ENCODE measurements at places on chromosomes 11 and 22. TPM values are rescaled to one million over a fixed set of nuclear protein-coding genes. Genes with fewer than 3 reads are reported as not detected.

The ALDH3B1 gene
- 2.3 TPM for total RNA-seq

The NCAPD3 gene
- 9.6 TPM for total RNA-seq

The DRD4 gene
- total RNA-seq: 0.20 TPM

GRCh38 chr11:108025387-108026080 is 16.8 kb downstream of the CUL5 start:
- DNase-seq: no peak

- no peak for DNase-seq
Observed at GRCh38 chr22:40498420-40499208, 128.2 kb downstream of the SGSM3 start.

DNA sequence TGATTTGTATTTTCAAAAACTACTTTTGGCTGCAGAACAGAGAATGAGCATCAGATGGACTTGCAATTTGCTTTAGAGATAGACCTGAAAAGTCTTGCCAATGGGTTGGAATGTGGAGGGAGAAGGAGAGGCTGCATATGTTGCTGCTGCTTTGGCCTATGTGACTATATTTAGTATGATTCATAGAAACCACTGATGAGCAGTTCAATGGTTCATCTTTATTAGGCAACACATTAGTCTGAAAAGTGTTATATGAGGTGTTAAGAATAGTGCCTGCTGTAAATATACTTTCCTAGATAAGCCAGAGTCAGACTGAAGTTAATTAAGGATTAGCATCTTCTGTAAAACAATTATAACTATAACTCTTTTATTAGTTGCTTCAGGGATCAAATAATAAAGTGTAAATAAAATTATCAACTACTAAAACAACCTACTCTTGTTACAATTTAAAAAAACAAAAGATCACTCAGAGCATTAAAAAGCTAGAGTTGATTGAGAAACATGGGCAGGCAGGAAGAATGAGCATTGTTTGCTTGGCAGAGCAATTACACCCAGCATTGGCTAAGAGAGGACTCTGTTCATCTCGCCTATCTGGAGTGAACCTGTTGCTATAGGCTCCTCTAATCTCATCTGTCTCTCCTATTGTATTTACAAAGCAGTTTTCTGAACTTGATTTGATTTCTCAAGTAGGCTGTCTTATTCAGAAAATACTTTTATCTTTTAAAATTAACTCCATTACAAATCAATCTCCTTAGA is 36.3 kb downstream of the HORMAD2 start:
- DNase-seq: no peak

DNA sequence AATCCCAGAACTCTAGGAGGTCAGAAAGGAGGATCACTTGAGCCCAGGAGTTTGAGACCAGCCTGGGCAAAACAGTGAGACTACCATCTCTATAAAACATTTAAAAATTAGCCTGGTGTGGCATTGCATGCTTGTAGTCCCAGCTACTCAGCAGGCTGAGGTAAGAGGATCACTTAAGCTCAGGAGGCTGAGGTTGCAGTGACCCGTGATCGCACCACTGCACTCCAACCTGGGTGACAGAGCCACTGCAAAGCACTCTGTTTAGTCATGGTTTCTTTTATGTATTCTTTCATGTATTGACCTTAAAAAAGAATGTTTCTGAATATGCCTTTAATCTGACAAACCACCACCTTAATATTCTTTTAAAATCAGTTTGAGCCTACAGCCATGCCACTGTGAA is 52.2 kb downstream of the BIRC2 start:
- DNase-seq: no peak

DNA sequence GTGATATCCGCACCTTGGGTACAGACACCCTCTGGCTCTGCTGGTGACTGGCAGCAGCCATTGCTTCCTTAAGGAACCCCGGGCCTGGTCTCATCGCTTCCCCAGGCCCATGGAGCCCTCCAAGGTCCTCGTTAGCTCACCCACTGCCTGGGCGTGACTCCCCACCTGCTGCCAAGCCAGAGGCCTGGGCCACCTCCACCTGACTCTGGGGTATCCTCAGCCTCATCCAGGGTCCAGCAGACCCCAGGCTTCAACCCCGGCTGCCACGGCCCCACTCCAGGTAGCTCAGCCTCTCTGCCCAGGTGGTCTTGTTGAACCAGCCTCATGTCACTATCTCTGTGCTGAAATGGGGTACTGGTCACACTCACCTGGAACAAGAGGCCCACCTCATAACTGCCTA is 337.9 kb downstream of the BRD1 start:
- DNase-seq: no peak

GRCh38 chr22:44026630-44027511 is 2.8 kb downstream of the PARVB start:
- DNase-seq: peak; percentile 90

The IL17REL gene
- not detected for total RNA-seq

GRCh38 chr22:24186352-24186740 is 5.1 kb downstream of the SUSD2 start:
- peak; percentile 22 for DNase-seq

The TIMM10B gene
- total RNA-seq: 14.3 TPM

- DNase-seq: no peak
Observed at GRCh38 chr11:75913984-75914383, 99.0 kb downstream of the UVRAG start.

DNA sequence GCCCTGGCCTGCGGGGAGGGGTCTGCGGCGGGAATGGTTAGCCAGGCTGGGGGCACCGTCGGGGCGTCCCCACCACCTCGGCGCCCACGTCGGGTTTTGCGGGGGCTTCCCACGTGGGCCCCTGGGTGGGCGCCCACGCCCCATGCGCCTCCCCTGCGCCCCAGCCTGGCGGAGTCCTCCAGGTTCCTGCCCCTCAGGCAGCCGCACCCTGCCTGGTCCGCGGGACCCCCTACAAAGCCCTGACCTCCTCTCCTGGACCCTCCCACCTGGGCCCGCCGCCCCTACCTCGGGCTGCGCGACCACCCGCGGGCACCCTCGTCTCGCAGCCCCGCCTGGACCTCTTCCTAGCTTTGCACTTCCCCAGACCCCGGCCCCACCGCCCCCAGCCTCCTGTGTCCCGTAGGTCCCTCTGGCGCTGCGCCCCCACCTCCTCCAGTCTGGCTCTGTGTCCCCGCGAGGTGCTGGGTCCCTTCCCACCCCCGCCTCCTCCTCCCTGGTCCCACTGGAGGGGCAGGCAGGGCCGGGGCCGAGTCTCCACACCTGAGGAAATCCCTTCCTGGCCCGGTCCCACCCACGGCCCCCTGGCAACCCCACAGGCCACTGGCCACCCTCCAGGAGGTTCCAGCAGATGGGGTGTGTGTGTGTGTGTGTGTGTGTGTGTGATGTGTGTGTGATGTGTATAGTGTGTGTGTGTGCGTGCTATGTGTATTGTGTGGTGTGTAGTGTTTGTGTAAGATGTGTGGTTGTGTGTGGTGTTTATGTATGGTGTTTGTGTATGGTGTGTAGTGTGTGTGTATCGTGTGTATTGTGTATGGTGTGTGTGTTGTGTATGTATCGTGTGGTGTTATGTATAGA is 11.8 kb downstream of the PIM3 start:
- DNase-seq: peak; percentile 20

- no peak for DNase-seq
Observed at GRCh38 chr11:46278387-46279125, 1.1 kb downstream of the CREB3L1 start.

DNA sequence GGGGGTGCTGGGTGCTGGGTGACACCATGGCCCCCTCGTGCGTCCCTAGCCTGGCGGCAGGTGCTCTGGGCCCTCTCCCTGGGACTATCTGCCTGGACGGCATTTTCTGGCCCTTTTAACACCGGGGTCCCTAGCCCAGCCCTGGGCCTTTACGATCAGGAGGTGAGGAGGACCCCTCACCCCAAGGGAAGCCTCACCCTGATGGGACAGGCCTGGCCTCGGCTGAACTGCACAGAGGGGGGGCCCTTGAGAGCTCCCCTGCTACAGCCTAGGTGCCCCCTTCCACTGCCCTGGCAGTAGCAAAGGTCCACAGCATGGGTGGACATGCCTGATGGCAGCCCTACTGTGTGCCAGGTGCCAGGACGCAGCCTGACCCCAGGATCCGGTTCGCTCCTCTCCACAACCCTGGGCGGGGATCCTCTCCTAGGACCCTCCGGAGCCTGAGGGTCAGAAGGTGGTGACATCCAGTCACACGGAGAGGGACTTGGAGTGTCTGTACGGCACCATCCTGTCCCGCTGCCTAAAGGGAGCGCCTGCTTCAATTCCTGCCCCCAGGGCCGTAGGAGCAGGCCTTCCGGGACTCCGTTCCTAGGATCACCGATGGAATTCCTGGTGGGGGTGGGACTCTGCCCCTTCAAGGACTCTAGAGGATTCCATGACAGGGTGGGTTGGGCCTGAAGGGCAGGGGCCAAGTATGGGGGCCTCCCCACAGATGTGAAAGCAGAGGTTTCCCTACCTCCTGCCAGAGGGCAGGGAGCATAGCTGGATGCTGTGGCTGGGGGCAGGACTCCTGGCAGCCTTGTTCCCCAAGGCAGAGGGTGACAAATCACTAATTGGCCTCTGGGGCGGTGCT is 33.0 kb upstream of the TH start:
- DNase-seq: peak; percentile 11

The TTLL12 gene
- 8.6 TPM for total RNA-seq

DNA sequence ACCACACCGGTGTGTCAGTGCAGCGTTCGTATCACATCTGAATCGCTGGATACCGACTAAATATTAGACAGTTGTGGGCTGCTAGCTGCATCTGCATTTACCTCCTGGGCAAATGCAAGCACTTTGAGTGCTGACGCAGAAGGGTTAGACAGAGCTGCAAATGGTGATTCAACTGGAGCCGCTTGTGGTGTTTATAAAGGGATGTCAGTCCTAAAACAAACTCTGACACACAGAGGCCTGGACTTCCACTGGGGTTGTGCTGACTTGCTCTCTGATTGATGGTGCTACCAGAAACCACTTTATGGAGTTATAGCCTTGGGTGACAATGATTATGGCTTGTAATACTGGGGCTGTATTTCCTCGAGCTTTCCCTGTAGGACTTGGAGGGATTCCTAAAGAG is 374.4 kb downstream of the NTM start:
- DNase-seq: no peak

- DNase-seq: no peak
Observed at GRCh38 chr22:35231585-35232084, 25.7 kb upstream of the HMGXB4 start.

DNA sequence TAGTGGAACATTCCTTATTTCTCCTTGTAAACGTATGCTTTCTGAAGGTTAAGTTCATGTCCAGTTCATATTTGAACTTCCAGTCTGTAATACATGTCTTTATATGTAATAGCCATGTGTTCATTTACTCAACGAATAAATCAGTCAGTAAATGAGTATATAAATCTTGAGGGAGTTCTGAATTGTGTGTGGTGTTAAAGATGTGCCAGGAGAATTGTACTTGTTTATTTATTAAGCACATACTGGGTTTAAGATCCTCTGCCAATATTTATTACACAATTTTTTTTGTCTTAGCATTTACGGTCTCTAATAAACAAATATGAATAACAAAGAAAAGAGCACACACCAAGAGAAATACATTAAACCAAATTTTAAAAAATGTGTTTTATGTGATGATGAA is 26.5 kb upstream of the CLMP start:
- DNase-seq: no peak

The DEPDC7 gene
- 0.84 TPM for total RNA-seq

- DNase-seq: no peak
Observed at GRCh38 chr11:30364139-30364836, 41.4 kb downstream of the ARL14EP start.

GRCh38 chr11:20388096-20389055 is 860 bp downstream of the PRMT3 start:
- DNase-seq: no peak

- DNase-seq: no peak
Observed at GRCh38 chr11:120448240-120448639, 63.3 kb upstream of the GRIK4 start.

DNA sequence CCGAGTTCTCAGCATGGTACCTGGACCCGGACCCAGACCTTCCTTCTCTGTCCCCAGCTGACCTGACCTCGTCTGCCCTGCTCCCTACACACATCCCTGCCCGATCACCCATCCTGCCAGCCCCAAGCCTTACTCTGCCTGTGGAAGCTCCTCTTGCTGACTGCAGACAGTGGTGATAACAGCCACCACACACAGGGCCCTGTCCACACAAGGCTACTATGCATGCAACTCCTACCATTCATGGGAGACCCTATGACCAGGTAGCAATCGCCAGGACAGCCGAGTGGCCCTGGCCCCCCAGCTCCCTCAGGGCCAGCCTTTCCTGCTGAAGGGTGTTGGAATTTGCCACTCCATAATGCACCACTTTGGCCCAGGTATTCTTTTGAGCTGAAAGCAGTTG is 233.6 kb downstream of the BRD1 start:
- DNase-seq: no peak

Measured in heart left ventricle (tissue), 16 donors.